ENCODE measurements at places on chromosomes 6 and 20. TPM values are rescaled to one million over a fixed set of nuclear protein-coding genes. Genes with fewer than 3 reads are reported as not detected.

DNA sequence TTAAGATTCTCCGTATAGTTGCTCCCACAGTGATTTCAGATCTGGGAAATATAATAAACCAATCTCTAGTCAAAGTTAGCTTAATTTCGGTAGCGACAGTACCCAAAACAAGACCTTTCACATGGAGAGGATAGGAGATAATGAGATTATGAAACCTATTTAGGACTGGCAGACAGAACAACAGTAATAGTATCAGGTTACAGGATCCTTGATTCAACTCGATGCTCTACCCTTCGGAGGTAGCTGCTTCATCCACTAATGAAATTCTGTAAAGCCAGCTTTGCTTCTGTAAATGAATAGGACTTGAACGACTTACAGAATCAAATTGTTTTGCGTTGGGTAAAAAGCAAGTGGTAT lies 534 bp upstream of the AKIRIN2 start:
- no peak for DNase-seq
- peaks cover 36% of the 10 kb centered on the region for H3K4me1 ChIP-seq
- peaks cover 22% of the 10 kb centered on the region for H3K36me3 ChIP-seq
- no peaks in the 10 kb centered on the region for H3K27me3 ChIP-seq

DNA sequence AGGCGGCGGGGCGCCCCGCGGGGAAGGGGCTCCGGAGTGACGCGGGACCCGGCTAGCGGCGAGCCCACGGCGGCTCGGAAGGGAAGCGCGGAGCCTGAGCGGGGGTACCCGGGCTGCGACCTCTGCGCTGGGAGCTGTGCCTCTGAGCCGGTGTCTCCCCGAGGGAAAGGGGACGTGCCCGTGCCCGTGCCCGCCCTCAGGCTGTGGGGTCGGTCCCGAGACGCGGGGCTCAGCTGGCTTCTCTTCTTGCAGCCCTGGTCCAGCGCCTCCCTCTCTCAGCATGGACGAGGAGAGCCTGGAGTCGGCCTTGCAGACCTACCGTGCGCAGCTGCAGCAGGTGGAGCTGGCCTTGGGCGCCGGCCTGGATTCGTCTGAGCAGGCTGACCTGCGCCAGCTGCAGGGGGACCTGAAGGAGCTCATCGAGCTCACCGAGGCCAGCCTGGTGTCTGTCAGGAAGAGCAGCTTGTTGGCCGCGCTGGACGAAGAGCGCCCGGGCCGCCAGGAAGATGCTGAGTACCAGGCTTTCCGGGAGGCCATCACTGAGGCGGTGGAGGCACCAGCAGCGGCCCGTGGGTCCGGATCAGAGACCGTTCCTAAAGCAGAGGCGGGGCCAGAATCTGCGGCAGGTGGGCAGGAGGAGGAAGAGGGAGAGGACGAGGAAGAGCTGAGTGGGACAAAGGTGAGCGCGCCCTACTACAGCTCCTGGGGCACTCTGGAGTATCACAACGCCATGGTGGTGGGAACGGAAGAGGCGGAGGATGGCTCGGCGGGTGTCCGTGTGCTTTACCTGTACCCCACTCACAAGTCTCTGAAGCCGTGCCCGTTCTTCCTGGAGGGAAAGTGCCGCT lies 686 bp downstream of the ZGPAT start:
- DNase-seq, result no peak
- H3K4me1 ChIP-seq, result peaks cover 46% of the 10 kb centered on the region
- no peaks in the 10 kb centered on the region for H3K27me3 ChIP-seq
- H3K4me3 ChIP-seq, result peak overlapping the region; percentile 73
- peak overlapping the region; percentile 65 for H3K27ac ChIP-seq

GRCh38 chr6:5012519-5012918 lies 8.7 kb upstream of the RPP40 start:
- no peaks in the 10 kb centered on the region for H3K4me1 ChIP-seq
- H3K27me3 ChIP-seq, result peaks cover 2% of the 10 kb centered on the region
- DNase-seq, result no peak
- H3K4me3 ChIP-seq, result no peak overlapping the region

DNA sequence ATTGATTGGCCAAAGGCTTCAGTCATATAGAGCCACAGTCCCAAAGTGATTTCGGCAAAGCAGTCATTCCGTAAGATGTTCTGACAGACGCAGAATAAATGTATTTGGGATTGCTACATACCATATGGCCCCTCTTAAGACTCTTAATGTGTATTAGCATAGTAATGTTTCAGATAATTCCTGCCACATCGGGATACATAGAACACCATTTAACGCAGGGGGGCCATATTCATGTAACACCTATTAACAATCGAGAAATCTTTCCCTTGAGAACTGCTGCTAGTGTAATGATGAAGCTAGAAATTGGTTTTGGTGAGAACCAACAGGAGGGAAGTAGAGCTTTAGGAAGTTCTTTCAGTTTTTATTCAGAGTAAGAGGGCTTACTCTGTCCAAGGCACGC lies 390.9 kb upstream of the SASH1 start:
- no peaks in the 10 kb centered on the region for H3K36me3 ChIP-seq
- no peak overlapping the region for H3K27ac ChIP-seq
- H3K27me3 ChIP-seq, result no peaks in the 10 kb centered on the region
- no peak overlapping the region for H3K4me3 ChIP-seq

GRCh38 chr20:43766385-43766784 lies 39.6 kb upstream of the GTSF1L start:
- DNase-seq, result no peak
- peaks cover 11% of the 10 kb centered on the region for H3K27me3 ChIP-seq
- no peak overlapping the region for H3K4me3 ChIP-seq
- no peaks in the 10 kb centered on the region for H3K36me3 ChIP-seq
- no peaks in the 10 kb centered on the region for H3K4me1 ChIP-seq

DNA sequence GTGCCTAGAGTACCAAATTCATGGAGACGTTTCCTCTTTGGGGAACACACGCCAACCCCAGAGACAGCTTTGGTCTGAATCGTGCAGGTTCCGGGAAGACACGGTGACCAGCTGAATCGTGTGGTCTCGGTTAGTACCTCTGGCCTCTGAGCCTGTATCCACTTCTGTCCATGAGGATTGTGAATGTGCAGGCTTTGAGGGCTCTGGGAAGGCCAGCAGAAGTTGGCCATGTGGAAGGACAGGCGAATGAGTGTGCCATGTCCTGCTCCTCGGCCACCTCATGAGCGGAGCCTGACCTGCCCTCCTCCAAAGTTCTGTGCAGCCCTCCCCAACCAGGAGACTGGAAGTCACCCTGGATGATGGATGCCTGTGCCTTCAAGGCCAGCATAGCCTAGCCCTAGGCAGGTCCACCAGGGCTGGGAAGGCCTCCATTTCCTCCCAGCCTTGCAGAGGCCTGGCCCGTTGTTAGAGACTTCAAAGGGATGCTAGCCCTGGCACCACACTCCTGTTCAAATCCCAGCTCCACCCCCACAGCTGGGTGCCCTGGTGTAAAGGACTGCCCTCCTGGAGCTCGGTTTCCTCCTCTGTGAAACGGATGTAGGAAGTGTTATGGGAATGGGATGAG lies 1.7 kb upstream of the TMEM74B start:
- H3K36me3 ChIP-seq, result no peaks in the 10 kb centered on the region
- no peak overlapping the region for H3K4me3 ChIP-seq
- H3K27me3 ChIP-seq, result peaks cover 24% of the 10 kb centered on the region
- H3K4me1 ChIP-seq, result peaks cover 7% of the 10 kb centered on the region
- H3K27ac ChIP-seq, result no peak overlapping the region

GRCh38 chr6:70258483-70258882 lies 44.4 kb downstream of the COL9A1 start:
- H3K27me3 ChIP-seq, result no peaks in the 10 kb centered on the region
- no peaks in the 10 kb centered on the region for H3K4me1 ChIP-seq
- no peak overlapping the region for H3K4me3 ChIP-seq
- H3K27ac ChIP-seq, result no peak overlapping the region
- DNase-seq, result no peak
- H3K36me3 ChIP-seq, result no peaks in the 10 kb centered on the region

DNA sequence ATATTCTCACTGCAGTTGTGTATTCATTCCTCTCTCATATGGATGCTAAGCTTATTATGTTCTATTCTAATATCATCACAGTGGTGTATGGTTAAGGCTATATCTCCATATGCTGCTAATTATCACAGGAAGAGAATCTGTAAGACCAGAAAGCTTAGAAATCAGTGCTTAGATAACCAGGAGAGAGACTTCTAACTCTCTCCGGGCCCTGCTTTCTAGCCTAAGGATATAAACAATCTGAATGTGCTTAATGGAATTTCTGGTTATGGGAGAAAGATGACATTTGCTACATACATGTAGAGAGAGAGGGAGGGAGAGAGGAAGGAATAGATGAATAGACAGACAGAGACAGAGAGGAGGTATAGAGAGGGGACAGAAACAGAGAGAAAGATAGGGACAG lies 1231.3 kb downstream of the EPHA7 start:
- H3K4me3 ChIP-seq, result no peak overlapping the region
- DNase-seq, result no peak
- no peaks in the 10 kb centered on the region for H3K27me3 ChIP-seq
- no peaks in the 10 kb centered on the region for H3K4me1 ChIP-seq
- no peak overlapping the region for H3K27ac ChIP-seq

- H3K27ac ChIP-seq, result no peak overlapping the region
- no peaks in the 10 kb centered on the region for H3K27me3 ChIP-seq
- no peak overlapping the region for H3K4me3 ChIP-seq
- no peak for DNase-seq
- no peaks in the 10 kb centered on the region for H3K4me1 ChIP-seq
Measured at GRCh38 chr20:40720826-40721225, 31.8 kb upstream of the MAFB start.

- no peaks in the 10 kb centered on the region for H3K27me3 ChIP-seq
- H3K4me1 ChIP-seq, result peaks cover 56% of the 10 kb centered on the region
- H3K36me3 ChIP-seq, result no peaks in the 10 kb centered on the region
Measured at GRCh38 chr6:149056777-149057463, 260.6 kb upstream of the TAB2 start.

- H3K27me3 ChIP-seq, result no peaks in the 10 kb centered on the region
- no peak overlapping the region for H3K27ac ChIP-seq
- H3K36me3 ChIP-seq, result peaks cover 6% of the 10 kb centered on the region
- H3K4me1 ChIP-seq, result peaks cover 2% of the 10 kb centered on the region
Measured at GRCh38 chr6:97141756-97142155, 141.3 kb downstream of the MMS22L start.

GRCh38 chr6:88301256-88301655 lies 135.1 kb upstream of the CNR1 start:
- no peaks in the 10 kb centered on the region for H3K36me3 ChIP-seq
- H3K27ac ChIP-seq, result no peak overlapping the region
- H3K27me3 ChIP-seq, result peaks cover 6% of the 10 kb centered on the region
- no peak overlapping the region for H3K4me3 ChIP-seq
- H3K4me1 ChIP-seq, result no peaks in the 10 kb centered on the region

GRCh38 chr6:30726506-30727413 lies 6.6 kb downstream of the TUBB start:
- H3K4me1 ChIP-seq, result peaks cover 49% of the 10 kb centered on the region
- DNase-seq, result no peak
- H3K27me3 ChIP-seq, result peaks cover 1% of the 10 kb centered on the region
- H3K36me3 ChIP-seq, result peaks cover 63% of the 10 kb centered on the region
- no peak overlapping the region for H3K4me3 ChIP-seq

- H3K27me3 ChIP-seq, result no peaks in the 10 kb centered on the region
- DNase-seq, result no peak
- H3K27ac ChIP-seq, result no peak overlapping the region
- no peaks in the 10 kb centered on the region for H3K4me1 ChIP-seq
Measured at GRCh38 chr20:61317966-61318530, 66.0 kb downstream of the CDH4 start.

GRCh38 chr20:48723308-48724264 lies 104.2 kb downstream of the PREX1 start:
- H3K27me3 ChIP-seq, result no peaks in the 10 kb centered on the region
- no peak for DNase-seq
- H3K27ac ChIP-seq, result peak overlapping the region; percentile 18

DNA sequence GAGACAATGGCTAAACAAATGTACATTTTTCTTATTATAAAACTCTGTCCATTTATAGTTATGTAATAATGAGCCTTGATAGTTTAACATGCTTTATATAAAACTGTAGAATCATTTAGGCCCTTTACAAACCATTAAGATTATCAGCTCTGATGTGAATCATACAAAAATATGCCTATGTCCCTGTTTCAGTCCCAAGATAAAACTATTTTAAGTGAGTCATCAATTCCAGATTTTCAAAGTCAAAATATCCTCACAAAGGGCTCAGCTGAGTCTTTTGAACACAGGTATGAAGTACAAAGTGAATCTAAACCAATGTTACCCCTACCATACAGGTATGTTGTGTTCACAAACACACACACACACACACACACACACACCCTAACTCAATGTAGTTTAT lies 88.0 kb downstream of the PTPRK start:
- DNase-seq, result no peak
- H3K36me3 ChIP-seq, result no peaks in the 10 kb centered on the region
- no peaks in the 10 kb centered on the region for H3K27me3 ChIP-seq
- H3K27ac ChIP-seq, result no peak overlapping the region
- H3K4me3 ChIP-seq, result no peak overlapping the region
- H3K4me1 ChIP-seq, result no peaks in the 10 kb centered on the region

DNA sequence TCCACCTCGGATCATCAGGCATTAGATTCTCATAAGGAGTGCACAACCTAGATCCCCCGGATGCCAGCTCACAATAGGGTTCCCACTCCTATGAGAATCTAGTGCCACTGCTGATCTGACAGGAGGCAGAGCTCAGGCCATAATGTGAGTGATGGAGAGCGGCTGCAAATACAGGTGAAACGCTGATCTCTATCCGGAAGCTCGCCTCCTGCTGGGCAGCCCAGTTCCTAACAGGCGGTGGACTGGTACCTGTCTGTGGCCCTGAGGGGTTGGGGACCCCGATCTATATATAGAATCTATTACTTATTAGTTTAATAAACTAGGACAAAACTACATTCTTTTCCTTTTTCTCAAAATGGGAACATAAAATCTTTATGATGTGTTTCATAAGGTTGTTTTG lies 741.9 kb downstream of the RFPL4B start:
- H3K4me3 ChIP-seq, result no peak overlapping the region
- H3K4me1 ChIP-seq, result no peaks in the 10 kb centered on the region
- H3K36me3 ChIP-seq, result no peaks in the 10 kb centered on the region

DNA sequence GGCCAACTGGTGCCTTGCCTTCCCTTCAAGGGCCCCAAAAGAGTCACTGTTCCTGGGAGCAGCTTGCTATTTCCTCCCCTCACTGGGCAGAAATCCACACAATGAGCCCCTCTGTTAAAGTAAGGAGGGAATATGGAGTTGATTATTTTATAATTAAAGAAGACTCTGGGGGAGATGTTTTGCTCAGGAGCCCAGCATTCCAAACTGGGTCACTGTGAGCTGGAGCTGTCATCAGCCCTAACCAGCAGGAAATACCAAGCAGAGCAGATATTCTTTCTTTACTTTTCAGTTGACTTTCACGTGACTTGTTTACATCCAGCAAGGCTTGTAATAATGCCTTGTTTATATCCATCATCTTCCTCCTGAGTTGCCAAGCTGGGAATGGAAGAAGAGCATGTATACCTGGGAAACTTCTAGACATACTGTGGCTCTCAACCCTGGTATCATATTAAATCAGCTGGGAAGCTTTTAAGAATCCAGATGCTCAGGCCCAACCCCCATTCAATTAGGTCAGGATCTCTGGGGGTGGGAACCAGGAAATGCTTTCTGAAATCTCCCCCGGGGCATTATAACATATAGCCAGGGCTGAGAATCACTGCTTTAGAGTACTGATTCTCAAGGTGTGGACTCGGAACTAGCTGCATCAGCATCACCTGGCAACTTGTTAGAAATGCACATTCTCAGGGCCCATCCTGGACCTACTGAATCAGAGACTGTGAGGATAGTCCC lies 175.6 kb upstream of the MYLIP start:
- H3K27ac ChIP-seq, result no peak overlapping the region
- no peak for DNase-seq
- H3K4me3 ChIP-seq, result no peak overlapping the region
- peaks cover 5% of the 10 kb centered on the region for H3K4me1 ChIP-seq
- no peaks in the 10 kb centered on the region for H3K36me3 ChIP-seq

Gene ASXL1
- total RNA-seq, result 141 TPM

Gene NKX2-2
- not detected for total RNA-seq

Gene SCRT2
- not detected for total RNA-seq

Gene SLC35D3
- not detected for total RNA-seq

Gene RIMS4
- total RNA-seq, result not detected

Gene MYLK4
- total RNA-seq, result 0.07 TPM

Data from activated CD4-positive, alpha-beta memory T cell treated with anti-CD3 and anti-CD28 coated beads for 36 hours (primary cell).